ENCODE measurements at places on chromosomes 7 and 10. TPM values are rescaled to one million over a fixed set of nuclear protein-coding genes. Genes with fewer than 3 reads are reported as not detected.

SYT15B gene
- 2.7 TPM for total RNA-seq

- DNase-seq = no peak
- no peaks in the 10 kb centered on the region for H3K4me1 ChIP-seq
- no peaks in the 10 kb centered on the region for H3K27me3 ChIP-seq
- peaks cover 1% of the 10 kb centered on the region for H3K36me3 ChIP-seq
- H3K27ac ChIP-seq = no peak overlapping the region
Measured at GRCh38 chr10:30911303-30911863, 120.3 kb downstream of the ZNF438 start.

DRGX gene
- not detected for total RNA-seq

DNA sequence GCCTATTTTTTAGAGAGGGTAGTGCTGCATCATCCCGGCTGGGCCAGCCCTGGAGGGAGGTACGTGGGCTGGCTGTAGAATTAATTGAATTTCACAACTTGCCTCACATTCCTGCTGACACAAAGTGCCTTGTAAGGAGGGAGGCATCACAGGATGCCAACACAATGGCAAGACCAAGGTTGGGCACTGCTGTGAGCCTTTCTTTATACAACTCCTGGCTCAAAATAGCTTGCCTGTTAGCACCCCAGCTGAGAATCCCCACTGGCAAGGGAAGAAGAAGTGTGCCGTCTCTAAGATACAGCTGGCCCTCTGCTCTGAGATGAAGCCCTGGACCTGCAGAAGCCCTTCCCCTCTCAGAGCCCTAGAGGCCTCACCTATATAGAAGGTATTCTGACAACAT lies 873.9 kb downstream of the GRID1 start:
- no peaks in the 10 kb centered on the region for H3K4me1 ChIP-seq
- H3K4me3 ChIP-seq = no peak overlapping the region
- H3K27me3 ChIP-seq = no peaks in the 10 kb centered on the region
- H3K36me3 ChIP-seq = no peaks in the 10 kb centered on the region
- DNase-seq = no peak

- no peaks in the 10 kb centered on the region for H3K4me1 ChIP-seq
- no peaks in the 10 kb centered on the region for H3K27me3 ChIP-seq
- no peak for DNase-seq
Measured at GRCh38 chr10:24616536-24616935, 107.2 kb downstream of the ARHGAP21 start.

DNA sequence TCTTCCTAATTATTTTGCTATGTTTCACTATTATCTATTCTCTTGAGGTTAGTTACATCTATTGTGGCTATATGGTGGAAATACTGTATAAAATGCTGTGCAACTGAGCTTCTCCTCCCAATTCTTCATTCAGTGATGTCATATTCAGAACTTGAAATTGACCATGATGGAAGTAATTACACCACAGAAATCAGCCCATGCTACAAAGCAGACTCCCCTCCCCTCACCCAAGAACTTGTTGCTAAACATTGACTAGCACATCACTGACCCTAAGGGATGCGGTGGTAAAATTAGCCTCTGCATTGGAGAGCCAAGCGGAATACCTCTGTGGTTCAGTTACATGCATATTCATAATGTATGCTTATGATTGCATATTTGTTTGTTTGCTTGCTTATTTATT lies 8.8 kb downstream of the CALD1 start:
- no peak overlapping the region for H3K4me3 ChIP-seq
- H3K27ac ChIP-seq = peak overlapping the region; percentile 79
- no peaks in the 10 kb centered on the region for H3K27me3 ChIP-seq
- DNase-seq = no peak
- H3K36me3 ChIP-seq = no peaks in the 10 kb centered on the region

GRCh38 chr10:29763396-29763795 lies 128.6 kb upstream of the SVIL start:
- no peak overlapping the region for H3K4me3 ChIP-seq
- no peaks in the 10 kb centered on the region for H3K4me1 ChIP-seq
- no peaks in the 10 kb centered on the region for H3K36me3 ChIP-seq
- no peak for DNase-seq

PRLHR gene
- total RNA-seq = not detected

DNA sequence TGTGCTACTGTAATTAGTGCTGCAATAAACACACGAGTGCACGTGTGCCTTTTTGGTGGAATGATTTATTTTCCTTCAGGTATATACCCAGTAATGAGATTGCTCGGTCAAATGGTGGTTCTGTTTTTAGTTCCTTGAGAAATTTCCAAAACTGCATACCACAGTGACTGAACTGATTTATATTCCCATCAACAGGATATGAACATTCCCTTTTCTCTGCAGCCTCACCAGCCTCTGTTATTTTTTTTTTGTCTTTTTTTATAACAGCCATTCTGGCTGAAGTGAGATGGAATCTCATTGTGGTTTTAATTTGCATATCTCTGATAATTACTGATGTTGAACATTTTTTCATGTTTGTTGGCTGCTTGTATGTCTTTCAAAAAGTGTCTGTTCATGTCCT lies 922.9 kb upstream of the LRRN3 start:
- no peak overlapping the region for H3K27ac ChIP-seq
- no peaks in the 10 kb centered on the region for H3K27me3 ChIP-seq
- H3K4me1 ChIP-seq = no peaks in the 10 kb centered on the region

- DNase-seq = no peak
- H3K4me1 ChIP-seq = no peaks in the 10 kb centered on the region
- H3K27ac ChIP-seq = no peak overlapping the region
- H3K36me3 ChIP-seq = no peaks in the 10 kb centered on the region
- no peak overlapping the region for H3K4me3 ChIP-seq
Measured at GRCh38 chr7:158186864-158187693, 400.5 kb downstream of the PTPRN2 start.

GRCh38 chr7:51227861-51228260 lies 88.7 kb downstream of the COBL start:
- H3K27me3 ChIP-seq = no peaks in the 10 kb centered on the region
- no peak overlapping the region for H3K4me3 ChIP-seq
- no peak overlapping the region for H3K27ac ChIP-seq
- no peaks in the 10 kb centered on the region for H3K36me3 ChIP-seq

DNA sequence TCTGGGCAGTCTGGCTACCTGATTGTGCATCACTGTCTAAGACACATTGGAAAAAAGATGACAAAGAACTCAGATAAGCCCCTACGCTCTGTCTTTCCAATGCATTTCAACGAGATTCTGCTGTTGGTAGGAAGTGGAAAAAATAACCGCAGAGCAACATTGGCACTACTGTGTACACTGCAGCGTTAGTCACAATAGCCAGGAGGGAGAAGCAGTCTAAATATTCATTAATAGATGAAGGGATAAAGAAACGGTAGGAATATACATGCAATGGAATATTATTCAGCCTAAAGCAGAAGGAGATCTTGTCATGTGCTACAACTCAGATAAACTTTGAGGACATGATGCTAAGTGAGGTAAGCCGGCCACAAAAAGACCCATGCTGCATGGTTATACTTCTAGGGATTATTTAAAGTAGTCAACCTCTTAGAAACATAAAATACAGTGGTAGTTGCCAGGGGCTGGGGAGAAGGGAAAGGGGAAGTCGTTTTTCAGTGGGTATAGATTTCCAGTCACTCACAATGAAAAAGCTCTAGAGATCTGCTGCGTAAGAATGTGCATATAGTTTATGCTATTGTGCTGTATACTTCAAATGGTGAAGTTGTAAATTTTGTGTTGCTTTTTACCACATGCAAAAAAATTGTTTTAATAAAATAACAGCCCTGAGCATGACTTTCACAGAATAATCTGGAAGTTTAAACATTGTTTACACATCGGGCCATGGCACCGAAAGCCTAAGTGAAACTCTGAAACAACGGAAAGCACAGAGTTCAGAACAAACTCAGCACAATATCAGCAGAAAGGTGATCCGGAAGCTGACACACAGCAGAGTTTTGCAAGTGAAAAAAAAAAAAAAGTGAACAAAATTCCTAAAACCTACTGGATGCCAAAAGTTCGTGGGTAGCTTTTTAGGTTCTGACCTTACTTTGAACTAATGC lies 40.1 kb downstream of the ELMO1 start:
- H3K36me3 ChIP-seq = no peaks in the 10 kb centered on the region
- DNase-seq = no peak
- H3K27ac ChIP-seq = no peak overlapping the region
- no peak overlapping the region for H3K4me3 ChIP-seq
- H3K4me1 ChIP-seq = no peaks in the 10 kb centered on the region

MACC1 gene
- total RNA-seq = 1.7 TPM

DNA sequence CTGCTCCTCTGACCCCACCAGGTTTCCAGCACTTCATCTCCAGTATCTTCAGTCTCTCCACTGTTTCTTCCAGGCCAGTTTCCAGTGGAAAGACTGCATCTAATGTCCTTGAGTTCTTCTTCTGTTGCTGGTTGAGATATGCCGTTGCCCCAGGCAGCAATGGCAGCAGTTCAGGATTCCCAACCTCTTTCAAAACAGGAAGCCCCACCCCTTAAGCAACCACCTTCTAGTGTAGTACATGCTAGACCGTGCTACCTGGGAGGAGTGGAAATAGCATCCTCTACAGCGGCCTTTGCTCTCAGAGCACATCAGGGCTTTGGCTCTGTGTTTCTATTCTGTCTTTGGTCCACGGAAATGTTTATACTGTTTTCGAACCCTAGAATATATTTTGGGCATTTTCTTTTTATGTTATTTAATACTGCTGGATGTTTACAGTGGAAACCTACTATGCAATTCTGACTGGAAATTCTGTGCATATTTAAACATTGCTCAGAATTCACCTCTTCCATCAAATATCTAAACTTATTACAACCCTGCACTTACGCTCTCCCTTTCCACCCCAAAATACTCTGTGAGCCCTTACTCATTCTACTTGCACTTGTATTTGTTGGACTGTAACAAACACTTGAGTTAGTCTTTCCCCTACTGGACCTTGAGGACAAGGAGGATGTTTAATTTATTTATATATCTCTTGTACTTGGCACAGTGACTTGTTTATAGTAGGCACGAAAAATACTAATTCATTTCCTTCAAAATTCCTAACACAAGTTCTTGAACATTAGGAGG lies 8.5 kb upstream of the BPGM start:
- H3K27me3 ChIP-seq = no peaks in the 10 kb centered on the region
- DNase-seq = no peak
- H3K4me3 ChIP-seq = no peak overlapping the region
- no peak overlapping the region for H3K27ac ChIP-seq
- H3K36me3 ChIP-seq = no peaks in the 10 kb centered on the region

- peak overlapping the region; percentile 1 for H3K27ac ChIP-seq
- H3K4me1 ChIP-seq = peaks cover 6% of the 10 kb centered on the region
- no peak overlapping the region for H3K4me3 ChIP-seq
- H3K36me3 ChIP-seq = no peaks in the 10 kb centered on the region
- no peak for DNase-seq
Measured at GRCh38 chr7:131011432-131011742, 277.4 kb upstream of the KLF14 start.

GRCh38 chr7:110007320-110008063 lies 1083.4 kb upstream of the LRRN3 start:
- DNase-seq = no peak
- no peak overlapping the region for H3K27ac ChIP-seq
- no peaks in the 10 kb centered on the region for H3K4me1 ChIP-seq
- H3K4me3 ChIP-seq = no peak overlapping the region
- H3K36me3 ChIP-seq = no peaks in the 10 kb centered on the region

- no peak overlapping the region for H3K4me3 ChIP-seq
- no peak overlapping the region for H3K27ac ChIP-seq
- no peak for DNase-seq
- no peaks in the 10 kb centered on the region for H3K27me3 ChIP-seq
Measured at GRCh38 chr7:116434820-116435341, 64.7 kb upstream of the CAV2 start.

KIN gene
- total RNA-seq = 13.4 TPM

- no peak overlapping the region for H3K4me3 ChIP-seq
- no peaks in the 10 kb centered on the region for H3K27me3 ChIP-seq
- H3K36me3 ChIP-seq = no peaks in the 10 kb centered on the region
- H3K4me1 ChIP-seq = no peaks in the 10 kb centered on the region
- H3K27ac ChIP-seq = no peak overlapping the region
Measured at GRCh38 chr7:24812305-24812945, 55.2 kb upstream of the GSDME start.

GRCh38 chr7:156049366-156049765 lies 237.1 kb upstream of the SHH start:
- DNase-seq = no peak
- H3K4me1 ChIP-seq = no peaks in the 10 kb centered on the region
- no peak overlapping the region for H3K27ac ChIP-seq
- H3K36me3 ChIP-seq = no peaks in the 10 kb centered on the region
- H3K4me3 ChIP-seq = no peak overlapping the region
- no peaks in the 10 kb centered on the region for H3K27me3 ChIP-seq

XRCC2 gene
- 0.19 TPM for total RNA-seq

GRCh38 chr10:57142925-57143576 lies 782.0 kb upstream of the ZWINT start:
- H3K27ac ChIP-seq = no peak overlapping the region
- no peaks in the 10 kb centered on the region for H3K27me3 ChIP-seq
- no peaks in the 10 kb centered on the region for H3K36me3 ChIP-seq
- no peaks in the 10 kb centered on the region for H3K4me1 ChIP-seq
- H3K4me3 ChIP-seq = no peak overlapping the region
- no peak for DNase-seq

DNA sequence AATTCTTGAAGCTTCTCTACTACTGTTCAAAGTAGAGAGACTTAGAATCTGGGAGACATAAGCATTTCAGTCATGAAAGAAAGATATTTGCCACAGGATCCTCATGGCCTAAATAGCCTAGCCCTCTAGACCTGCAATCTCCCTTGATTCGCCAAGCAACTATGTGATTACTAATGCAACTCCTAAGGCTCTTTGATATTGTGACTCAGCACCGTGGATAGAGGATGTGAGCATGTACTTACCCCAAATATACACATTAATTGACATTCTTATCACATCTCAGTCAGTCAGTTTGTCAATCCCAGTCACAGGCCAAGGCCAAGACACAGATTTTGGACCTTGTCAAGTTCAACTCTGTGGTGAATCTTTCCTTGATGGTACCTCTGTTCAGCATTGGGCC lies 42.6 kb downstream of the GPR37 start:
- H3K36me3 ChIP-seq = no peaks in the 10 kb centered on the region
- H3K4me3 ChIP-seq = no peak overlapping the region
- H3K4me1 ChIP-seq = no peaks in the 10 kb centered on the region
- H3K27ac ChIP-seq = no peak overlapping the region

C10orf105 gene
- total RNA-seq = 0.36 TPM
